ENCODE measurements at places on chromosomes 12 and 14.
A peak's percentile ranks its signal among the peaks of the same experiment; 100 is the strongest.

- no peak for DNase-seq
These were observed 119.4 kb downstream of the SAMD4A start for GRCh38 chr14:54686219-54686870.

- no peak for DNase-seq
These were observed 4.3 kb downstream of the GAPDH start for GRCh38 chr12:6538420-6539313.

GRCh38 chr14:76090616-76091391 lies 60.9 kb upstream of the GPATCH2L start:
- DNase-seq = peak; percentile 86

GRCh38 chr12:12684375-12685106 lies 11.4 kb downstream of the GPR19 start:
- no peak for DNase-seq

DNA sequence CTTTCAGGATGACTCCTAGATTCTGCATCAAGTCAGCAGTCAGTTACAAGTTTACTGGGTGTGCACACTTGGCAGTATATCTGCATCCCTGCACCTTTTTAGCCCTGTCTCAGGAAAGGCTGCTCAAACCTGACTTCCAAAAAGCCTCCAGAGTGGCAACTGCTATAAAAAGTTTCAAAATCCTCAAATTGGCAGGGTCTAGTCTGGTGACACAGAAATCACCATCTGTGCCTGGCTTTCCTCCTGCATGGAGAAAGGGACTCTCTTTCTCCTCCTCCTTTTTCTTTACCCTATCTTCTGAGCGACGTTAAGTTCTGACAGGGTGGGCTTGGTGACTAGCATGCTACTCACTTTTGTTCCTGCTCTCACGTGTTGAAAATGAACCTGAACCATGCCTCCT lies 679.5 kb downstream of the C12orf50 start:
- no peak for DNase-seq

- no peak for DNase-seq
These were observed 37.2 kb upstream of the RBM19 start for GRCh38 chr12:114003286-114003685.

DNA sequence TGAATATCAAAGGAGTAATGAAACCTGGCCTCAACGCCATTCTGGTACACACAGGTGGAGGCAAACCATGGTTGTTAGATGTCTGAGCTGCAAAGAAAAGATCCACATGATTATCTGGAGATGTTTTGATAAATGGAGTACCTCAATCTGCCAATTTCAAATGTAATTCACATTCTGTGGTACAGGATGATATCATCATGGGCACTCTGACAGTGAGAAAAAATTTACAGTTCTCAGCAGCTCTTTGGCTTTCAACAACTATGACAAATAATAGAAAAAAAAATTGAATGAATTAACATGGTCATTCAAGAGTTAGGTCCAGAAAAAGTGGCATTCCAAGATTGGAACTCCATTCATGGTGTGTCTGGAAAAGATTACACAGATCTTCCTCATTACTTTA lies 17.3 kb downstream of the TMED8 start:
- DNase-seq = no peak

DNA sequence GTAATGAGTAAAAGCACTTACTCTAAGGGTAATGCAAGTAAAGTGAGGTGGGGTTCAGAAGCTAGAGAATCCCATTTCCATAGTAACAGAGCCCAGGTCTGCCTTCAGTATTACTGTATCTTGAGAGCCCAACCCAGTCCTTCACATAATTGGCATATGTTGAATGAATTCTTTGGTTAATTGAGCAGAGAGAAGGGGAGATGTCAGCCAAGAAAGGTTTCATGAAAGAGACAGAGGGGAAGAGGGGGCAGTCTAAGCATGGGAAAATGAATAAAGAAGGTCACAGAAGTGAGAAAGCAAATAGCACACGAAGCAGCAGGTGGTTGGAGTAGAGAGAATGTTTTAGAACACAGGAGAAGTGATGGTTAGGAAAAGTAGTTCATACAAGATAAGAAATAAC lies 371.1 kb downstream of the SEC23A start:
- DNase-seq = no peak

GRCh38 chr12:10558301-10558700 lies 52.6 kb downstream of the EIF2S3B start:
- no peak for DNase-seq

DNA sequence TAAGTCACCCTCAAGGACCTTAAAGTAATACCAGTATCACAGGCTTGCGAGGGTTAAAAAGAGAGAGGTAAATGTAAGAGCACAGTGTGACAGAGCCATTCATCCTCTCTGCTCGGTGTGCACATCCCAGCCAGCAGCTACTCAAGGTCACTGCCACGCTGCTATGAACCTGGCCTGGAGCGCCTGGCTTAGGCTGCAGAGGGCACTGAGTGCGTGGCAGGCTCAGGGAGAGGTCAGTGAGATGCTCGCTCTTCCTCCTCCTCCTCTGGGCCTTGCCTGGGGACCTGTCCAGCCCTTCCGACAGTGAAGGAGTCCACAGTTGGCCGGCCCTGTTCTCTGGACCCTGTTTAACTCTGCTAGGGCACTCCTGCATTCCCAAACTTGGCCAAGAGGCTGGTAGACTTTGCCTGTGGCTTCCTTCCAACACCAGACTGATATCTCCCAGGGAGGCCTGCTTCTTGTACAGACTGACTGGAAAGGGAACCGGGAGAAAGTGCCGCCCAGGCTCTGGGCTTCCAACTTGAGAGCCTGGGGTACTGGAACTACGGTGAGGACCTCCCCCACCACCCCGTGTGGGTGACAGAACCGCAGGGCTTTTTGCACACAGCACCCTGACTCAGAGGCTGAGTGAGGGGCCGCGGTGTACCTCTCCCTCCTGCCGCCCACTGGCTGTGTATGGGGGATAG lies 62.6 kb upstream of the CORO1C start:
- DNase-seq = no peak

- no peak for DNase-seq
These were observed 3.2 kb upstream of the PAH start for GRCh38 chr12:102920271-102920670.

- no peak for DNase-seq
These were observed 18.0 kb downstream of the CBX5 start for GRCh38 chr12:54261815-54262402.

- no peak for DNase-seq
These were observed 27.0 kb upstream of the TMEM260 start for GRCh38 chr14:56552615-56553014.

GRCh38 chr12:42704340-42704739 lies 114.8 kb upstream of the PRICKLE1 start:
- no peak for DNase-seq

DNA sequence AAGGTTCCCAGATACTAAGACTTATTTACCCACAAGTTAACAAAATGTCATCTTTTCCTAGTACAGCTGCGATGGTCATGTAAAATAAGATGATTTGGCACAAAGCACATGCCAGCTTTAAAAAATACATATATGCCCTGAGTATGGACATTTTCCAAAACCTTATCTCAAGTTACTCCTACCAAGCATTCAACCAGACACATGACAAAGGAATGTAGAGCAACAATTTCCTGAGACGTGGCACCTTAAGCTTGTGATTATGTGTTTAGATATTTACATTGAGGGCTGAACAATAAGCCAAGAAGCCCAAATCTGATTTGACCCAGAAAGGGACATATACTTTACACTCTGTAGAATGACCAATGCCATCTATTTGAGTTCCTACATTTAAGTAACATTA lies 24.5 kb upstream of the OVCH1 start:
- no peak for DNase-seq

GRCh38 chr14:83697099-83697498 lies 1832.8 kb upstream of the FLRT2 start:
- no peak for DNase-seq

- DNase-seq = no peak
These were observed 41.9 kb downstream of the PKP2 start for GRCh38 chr12:32854716-32855115.

DNA sequence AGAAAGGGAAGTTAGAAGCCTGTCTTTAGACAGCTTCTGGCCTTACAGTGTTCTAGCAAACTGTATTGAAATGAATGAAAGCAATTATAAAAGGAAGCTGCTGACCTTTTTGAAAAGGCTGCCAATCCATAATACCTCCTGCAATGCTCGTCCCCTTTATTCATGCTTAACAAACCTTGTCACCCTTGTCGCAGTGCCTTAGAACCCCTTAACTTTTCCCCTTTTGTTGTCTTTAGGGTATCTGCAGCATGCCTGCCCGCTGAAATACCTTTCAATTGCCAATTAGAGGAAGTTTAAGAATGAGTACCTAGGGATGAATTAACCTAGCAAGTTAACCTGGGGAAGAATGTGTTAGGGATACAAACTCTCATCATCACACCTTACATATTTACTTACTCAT lies 731.2 kb downstream of the RERGL start:
- no peak for DNase-seq

GRCh38 chr14:20436363-20436755 lies 393 bp upstream of the KLHL33 start:
- DNase-seq = no peak

GRCh38 chr14:95533391-95533821 lies 1.4 kb upstream of the GLRX5 start:
- no peak for DNase-seq

GRCh38 chr12:110670161-110670701 lies 18.7 kb downstream of the HVCN1 start:
- no peak for DNase-seq

DNA sequence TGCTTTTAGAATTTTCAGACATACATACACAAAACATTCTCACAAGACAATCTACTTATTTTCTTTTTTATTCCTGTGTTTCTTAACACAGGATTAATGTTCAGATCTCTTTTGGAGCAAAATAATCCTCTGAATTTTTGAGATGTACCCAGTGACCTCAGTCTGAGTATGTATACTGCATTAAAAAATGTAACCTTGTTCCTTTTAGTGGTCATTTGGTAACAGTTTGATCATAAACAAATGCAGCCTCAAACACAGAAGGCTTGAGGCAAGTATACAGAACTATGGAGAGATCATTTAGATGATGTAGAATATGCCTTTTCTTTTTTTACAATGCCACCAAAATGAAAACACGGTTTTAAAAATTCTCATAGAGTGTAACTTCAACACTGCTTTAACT lies 9.7 kb downstream of the HIF1A start:
- DNase-seq = no peak

GRCh38 chr12:113854385-113855142 lies 111.6 kb downstream of the RBM19 start:
- DNase-seq = no peak

DNA sequence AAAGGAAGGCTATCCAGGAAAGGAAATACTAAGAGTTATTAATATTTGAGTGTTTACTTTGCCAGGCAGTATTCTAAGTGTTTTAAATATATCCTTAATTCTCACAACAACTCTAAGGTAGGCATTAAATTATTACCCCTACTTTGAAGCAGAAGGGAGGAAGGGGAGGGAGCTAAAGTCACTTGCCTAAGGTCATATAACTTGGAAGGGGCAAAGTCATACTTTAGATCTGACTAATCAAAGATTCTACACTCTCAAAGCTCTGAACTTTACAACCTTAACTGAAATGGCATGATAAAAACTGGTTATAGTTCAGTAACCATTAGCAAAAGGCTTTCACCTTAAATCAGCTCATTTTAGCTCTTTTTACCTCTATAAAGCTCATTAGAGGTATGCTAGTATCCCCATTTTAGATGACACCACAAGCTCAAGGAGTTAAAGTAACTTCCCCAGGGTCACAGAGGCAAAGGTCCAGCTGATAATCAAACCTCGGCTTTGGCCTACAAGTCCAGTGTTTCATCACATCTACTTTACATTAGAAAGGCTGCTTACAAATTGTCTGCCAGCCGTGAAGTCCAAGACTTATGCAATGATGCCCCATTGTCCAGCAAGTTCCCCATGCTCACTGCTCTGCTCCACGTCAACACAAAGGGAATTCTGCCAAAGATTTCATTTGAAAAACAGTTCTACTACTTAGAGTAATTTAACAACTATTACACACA lies 223.9 kb downstream of the MED13L start:
- DNase-seq = peak; percentile 81

DNA sequence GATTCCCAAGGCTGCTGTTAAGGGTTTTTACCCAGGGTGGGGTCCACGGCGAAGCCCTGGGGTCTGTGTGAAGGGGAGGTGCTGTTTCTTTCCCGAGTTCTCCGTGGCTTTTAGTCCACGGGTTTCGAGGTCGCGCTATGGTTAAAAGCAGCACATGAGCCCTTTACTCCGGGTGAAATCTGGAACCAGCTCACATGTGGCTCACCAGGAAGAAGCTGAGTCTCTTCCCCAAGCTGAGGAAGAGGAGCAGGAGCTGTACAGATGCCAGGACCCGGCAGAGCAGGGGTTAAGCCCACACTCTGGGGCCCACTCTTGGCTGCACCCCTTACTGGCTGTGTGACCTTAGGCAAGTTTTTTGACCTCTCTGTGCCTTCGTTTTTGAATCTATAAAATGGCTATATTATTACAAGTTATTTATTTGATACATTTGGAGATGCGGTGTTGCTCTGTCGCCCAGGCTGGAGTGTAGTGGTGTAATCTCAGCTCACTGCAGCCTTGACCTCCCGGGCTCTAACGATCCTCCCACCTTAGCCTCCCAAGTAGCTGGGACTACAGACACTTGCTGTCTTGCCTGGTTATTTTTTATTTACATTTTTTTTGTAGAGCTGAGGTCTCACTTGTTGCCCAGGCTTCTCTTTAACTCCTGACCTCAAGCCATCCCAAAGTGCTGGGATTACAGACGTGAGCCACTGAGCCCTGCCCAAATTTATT lies 266.3 kb downstream of the AACS start:
- no peak for DNase-seq

- DNase-seq = no peak
These were observed 185.8 kb downstream of the SLC6A15 start for GRCh38 chr12:84726780-84727179.

- DNase-seq = no peak
These were observed 294.5 kb downstream of the KSR2 start for GRCh38 chr12:117674313-117674712.

DNA sequence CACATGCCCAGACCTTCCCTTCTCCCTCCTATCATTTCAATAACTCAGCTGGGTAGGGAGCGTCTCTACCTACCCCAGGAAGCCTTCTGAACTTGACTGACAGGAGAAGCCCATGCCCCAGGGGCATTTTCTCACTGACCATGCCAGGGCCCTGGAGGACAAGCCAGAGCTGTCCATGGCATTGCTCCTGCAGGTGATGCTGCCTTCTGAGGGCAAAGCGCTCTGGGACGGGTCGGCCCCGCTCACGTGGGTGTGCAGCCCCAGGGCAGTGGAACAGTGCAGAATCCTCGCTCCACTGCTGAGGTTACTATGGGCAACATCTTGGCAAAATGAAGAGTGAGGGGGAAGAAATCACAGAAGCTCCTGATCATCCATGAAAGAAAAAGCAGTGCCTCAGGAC lies 28.5 kb upstream of the CIPC start:
- DNase-seq = no peak
